Left hindlimb (tissue), 1 donor: ENCODE measurements at places on chromosomes 7 and 10.

GRCh38 chr7:100167912-100168323 is 499 bp downstream of the GAL3ST4 start:
- DNase-seq: no peak

- no peak for DNase-seq
Observed at GRCh38 chr10:74406006-74406405, 255.0 kb downstream of the ADK start.

GRCh38 chr10:128462844-128463243 is 336.6 kb upstream of the MKI67 start:
- no peak for DNase-seq

DNA sequence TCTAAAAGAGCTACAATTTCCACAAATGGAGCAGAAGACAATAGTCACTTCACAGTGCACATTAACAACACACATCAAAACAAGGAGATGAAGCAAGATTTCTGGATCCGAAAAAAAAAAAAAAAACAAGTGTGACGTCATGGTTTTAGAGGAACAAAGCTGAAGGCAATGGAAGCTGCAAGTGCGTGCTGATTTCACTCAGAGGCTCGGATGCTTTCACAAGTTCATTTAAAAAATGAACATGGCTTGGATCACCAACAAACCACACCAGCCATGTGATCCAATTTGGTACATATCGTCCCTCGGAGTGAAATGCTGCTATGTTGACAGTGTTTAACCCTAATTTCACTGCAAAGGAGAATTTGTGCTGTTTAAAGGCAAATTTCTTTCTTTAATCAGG is 337.0 kb upstream of the PRKCQ start:
- no peak for DNase-seq

DNA sequence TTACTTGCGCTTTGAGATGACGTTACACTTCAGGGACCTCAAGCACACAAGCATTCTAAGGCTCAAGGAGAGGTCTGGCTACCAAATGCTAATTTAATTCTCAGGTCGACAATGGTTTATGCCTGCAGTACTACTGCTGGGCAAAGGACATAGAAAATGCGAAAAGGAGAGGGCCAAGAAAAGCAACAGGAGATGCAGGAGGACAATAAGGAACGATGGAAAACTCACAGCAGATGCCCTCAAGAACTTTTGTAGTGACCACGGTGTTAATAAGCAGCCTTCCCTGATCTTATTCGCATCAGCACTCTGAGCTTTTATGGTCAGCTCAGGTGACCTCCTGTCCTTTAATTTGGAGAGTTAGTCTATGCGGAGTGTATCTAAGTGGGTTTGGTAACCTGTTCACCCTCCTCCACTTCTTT is 146.3 kb downstream of the GPR85 start:
- DNase-seq: no peak

- no peak for DNase-seq
Observed at GRCh38 chr10:132220061-132220460, 33.3 kb downstream of the DPYSL4 start.

DNA sequence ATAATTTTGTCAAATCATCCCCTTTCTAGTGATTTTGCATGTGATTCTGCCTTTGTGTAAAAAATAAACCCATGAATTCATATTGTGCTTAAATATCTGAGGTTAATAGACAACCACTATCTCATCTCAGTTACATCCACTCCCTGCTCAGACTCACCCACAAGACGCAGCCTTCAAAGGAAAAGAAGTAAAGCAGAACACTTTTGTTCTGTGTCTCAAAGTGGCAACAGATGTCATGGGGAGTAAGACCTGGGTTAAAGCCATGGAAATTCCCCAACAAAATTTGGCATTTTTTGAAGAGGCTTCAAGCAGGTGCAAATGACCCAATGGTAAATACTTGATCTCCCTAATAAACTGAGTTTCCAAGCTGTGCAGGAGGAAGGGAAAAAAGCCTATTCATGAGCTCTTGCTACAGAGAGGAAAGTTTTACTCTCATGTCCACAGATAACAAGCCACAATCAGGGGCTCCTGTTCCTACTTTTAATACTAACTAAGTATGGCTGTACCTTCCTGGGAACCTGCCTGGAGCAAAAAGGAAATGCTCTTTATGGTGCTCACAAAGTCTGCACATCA is 4.7 kb downstream of the CYP3A7 start:
- DNase-seq: no peak
